Activated CD8-positive, alpha-beta T cell treated with anti-CD3 and anti-CD28 coated beads for 36 hours (primary cell): ENCODE measurements at places on chromosomes 3 and 15.

DNA sequence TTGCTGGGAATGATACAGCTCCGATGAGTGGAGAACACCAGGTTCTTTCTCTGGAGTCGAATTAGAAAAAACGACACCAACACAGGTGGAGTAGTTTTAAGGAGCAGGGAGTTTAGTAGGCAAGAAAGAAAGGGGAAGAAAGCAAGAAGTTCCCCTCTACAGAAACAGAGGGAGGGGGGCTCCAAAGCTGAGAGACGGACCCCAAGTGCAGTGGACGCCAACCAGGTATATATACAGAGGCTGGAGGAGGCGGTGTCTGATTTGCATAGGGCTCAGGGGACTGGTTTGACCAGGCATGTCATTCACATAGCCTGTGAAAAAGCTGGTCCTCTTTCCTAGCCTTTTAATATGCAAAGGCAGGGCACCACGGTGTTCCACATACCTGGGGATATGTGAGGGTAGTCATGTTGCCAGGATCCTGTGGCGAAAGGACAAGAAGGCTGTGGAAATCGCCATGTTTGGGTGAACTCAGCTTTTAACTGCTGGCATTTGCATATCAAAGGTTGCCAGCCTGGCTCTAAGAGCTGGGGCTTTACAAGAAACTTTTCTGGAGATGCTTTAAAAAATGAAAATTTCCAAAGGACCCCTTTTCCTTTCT, 887.4 kb upstream of the EPHA6 start:
- DNase-seq, result no peak

DNA sequence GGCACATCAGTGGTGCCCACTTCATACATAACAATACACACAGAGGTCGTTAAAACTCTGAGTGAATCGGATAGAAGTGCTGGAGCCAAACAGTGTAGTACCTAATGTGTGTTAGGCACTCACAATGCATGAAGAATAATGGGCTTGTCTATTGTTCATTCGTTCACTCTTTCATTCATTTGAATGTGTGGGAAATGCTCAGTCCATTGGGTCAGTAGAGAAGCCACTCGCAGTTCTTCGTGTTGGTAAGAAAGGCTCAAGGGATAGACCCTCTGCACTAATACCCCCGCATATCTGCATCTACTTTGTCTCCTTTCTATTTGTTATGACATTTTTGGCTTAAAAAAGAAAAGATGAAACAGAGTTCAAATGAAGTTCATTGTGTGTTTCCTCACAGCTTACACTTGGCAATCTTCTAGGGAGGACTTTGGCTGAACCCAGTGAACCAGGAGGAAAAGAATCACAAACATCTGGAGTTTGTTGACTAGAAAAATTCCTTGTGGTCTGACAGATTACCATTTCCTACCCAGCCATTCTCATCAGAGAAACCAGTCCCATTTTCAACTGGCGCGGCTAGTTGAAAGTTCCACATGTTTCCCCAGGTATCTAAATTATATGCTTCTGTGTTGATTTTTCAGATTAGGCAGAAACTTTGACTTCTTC, 32.8 kb upstream of the MFSD1 start:
- DNase-seq, result no peak

GRCh38 chr15:80825361-80826030, 46.3 kb downstream of the CEMIP start:
- DNase-seq, result no peak

DNA sequence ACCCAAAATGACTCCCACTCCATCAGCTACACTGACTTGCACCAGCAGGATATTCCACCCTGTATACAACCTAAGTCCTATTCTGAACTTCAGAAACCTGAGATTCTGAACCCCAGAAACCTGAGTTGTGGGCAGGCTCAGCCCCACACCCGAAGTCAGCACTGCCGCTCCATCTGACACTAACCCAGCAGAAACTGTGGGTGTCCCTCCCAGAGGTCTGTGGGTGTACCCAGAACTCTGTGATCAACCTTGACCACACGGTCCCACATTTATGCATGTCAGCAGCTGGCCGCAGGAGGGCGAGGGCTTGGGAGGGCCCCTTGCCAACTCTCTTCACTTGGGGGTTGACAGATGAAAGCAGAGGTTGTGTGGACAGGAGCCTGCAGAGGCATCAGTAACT, 9.3 kb downstream of the OXTR start:
- no peak for DNase-seq
